Body of pancreas (tissue), 4 donors: ENCODE measurements at places on chromosomes 1 and 21.
A peak's percentile ranks its signal among the peaks of the same experiment; 100 is the strongest.

- no peak overlapping the region for H3K27ac ChIP-seq
- H3K4me1 ChIP-seq: no peaks in the 10 kb centered on the region
Measured at GRCh38 chr1:6674771-6675170, 26.8 kb downstream of the DNAJC11 start.

DNA sequence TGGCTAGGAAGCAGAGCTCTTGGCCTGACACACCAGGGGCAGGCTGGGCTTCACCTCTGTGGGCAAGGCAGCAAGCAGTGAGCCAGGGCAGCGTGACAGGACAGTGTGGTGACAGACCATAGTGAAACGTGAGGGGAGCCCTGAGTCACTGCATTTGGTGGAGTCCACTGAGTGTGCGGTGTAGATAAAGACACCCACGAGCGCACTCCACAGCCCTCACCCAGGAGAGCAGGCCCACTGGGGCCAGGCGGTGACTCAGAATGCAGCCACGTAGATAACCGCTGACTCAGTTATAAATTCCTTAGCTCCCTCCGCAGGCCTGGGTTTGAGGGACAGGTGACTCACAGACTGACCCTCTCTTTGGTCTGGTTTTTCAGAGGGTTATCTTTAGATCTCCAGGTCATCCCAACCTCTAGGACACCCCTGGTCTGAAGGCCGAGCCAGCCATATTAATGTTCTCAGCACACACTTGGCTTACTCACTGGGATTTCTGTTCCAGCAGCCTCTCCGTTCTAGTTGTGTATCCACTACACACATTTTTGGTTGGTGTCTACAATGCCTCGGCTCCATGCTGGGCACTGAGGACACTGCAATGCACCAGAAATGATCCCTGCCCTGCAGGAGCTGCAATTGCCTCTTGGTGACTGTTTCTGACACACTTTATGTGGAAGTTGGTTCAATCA lies 90.2 kb upstream of the TSPAN2 start:
- no peaks in the 10 kb centered on the region for H3K36me3 ChIP-seq
- no peaks in the 10 kb centered on the region for H3K27me3 ChIP-seq
- H3K27ac ChIP-seq: no peak overlapping the region
- peaks cover 6% of the 10 kb centered on the region for H3K4me1 ChIP-seq

DNA sequence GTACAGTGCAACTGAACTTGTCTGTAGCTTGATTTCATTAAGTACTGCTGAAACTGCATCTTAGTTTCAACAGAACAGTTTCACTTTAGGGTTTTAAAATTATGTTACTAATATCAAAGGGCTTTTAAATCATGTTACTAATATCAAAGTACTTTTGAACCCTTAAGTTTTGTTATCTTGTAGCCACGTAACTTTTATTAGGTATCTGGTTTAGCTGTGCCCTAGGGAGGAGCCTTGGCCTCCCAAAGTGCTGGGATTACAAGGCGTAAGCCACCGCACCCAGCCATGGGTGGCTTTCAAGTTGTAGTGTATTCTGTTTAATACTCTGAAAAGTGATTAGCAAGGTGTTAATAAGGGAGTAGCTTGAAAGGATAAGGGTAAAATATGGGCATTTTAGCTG lies 2.0 kb downstream of the KDM4A start:
- no peak overlapping the region for H3K27ac ChIP-seq
- no peaks in the 10 kb centered on the region for H3K27me3 ChIP-seq
- DNase-seq: no peak
- no peak overlapping the region for H3K4me3 ChIP-seq

GRCh38 chr1:46489638-46490405 lies at the start of gene DMBX1:
TSS of gene DMBX1 (plus strand) at chr1:46489836. CDS start at chr1:46507011, 17,175 bp downstream.
- H3K4me1 ChIP-seq: peaks cover 24% of the 10 kb centered on the region
- peak; percentile 40 for DNase-seq
- H3K27me3 ChIP-seq: peaks cover 6% of the 10 kb centered on the region
- H3K36me3 ChIP-seq: no peaks in the 10 kb centered on the region
- H3K4me3 ChIP-seq: no peak within 1 kb of the TSS
- no peak within 1 kb of the TSS for H3K27ac ChIP-seq

GRCh38 chr1:29383746-29384371 lies 147.5 kb downstream of the PTPRU start:
- no peak overlapping the region for H3K4me3 ChIP-seq
- no peaks in the 10 kb centered on the region for H3K36me3 ChIP-seq
- no peak for DNase-seq

- H3K4me3 ChIP-seq: no peak overlapping the region
- DNase-seq: peak; percentile 34
- no peak overlapping the region for H3K27ac ChIP-seq
- H3K36me3 ChIP-seq: no peaks in the 10 kb centered on the region
- no peaks in the 10 kb centered on the region for H3K27me3 ChIP-seq
Measured at GRCh38 chr1:31666263-31666963, 21.7 kb upstream of the PEF1 start.

- H3K36me3 ChIP-seq: no peaks in the 10 kb centered on the region
- H3K27ac ChIP-seq: no peak overlapping the region
- no peaks in the 10 kb centered on the region for H3K4me1 ChIP-seq
- DNase-seq: no peak
- H3K27me3 ChIP-seq: no peaks in the 10 kb centered on the region
Measured at GRCh38 chr1:159071970-159072582, 4.5 kb downstream of the AIM2 start.

DNA sequence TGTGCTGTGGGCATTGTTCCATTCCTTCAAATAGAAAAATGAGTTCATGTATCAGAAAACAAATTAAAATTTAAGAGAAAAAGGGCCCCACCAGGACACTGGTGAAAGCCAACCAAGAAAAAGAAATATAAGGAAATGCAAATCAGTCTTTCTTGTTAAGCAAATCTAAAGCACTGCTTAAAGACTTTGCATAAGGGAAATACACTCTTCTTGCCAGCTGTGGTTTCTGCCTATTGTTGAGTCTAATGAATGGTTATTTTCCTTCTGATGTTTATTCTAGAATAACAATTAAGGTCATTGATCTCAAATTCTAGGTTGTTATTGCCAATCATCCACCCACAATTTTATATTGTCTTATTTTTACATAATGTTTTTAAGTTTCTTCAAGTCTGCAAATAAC lies 158.6 kb upstream of the SNX7 start:
- no peak overlapping the region for H3K4me3 ChIP-seq
- no peaks in the 10 kb centered on the region for H3K36me3 ChIP-seq
- DNase-seq: no peak

DNA sequence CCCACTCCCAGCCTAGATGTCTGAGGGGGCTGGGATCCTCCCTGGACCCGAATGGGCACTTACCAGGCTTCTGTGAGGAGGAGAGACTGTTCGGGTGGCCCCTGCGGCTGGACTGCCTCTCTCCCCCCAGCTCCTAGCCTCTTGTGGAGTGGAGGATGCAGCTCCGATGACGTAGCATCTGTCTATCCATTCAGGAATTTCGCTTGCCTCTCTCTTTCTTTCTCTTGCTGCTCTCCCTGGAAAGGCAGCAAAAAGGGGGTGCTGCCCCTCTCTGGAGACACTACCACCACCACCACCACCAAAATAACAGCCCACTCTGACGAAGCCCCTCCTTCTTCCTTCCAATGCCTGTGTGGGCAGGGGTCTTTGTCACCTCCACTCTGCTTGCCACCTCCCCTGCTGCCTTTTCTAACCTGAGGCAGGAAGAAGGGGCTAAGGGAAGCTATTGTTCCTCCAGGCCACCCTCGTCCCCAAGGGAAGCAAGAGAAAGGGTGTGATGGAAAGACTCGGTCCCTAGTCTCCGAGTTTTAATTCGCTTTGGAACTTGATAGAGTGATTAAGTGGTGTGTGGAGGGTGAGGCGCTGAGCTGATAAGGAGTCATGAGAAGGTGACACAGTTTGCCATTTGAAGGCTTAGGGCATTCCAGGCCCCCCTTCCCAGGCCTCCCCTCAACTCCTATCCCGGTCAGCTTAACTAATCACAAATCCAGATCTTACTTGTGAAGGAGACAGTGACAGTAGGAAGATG lies 60.5 kb downstream of the RHBG start:
- no peak overlapping the region for H3K4me3 ChIP-seq
- no peak for DNase-seq
- H3K4me1 ChIP-seq: no peaks in the 10 kb centered on the region
- no peaks in the 10 kb centered on the region for H3K36me3 ChIP-seq
- no peak overlapping the region for H3K27ac ChIP-seq
- H3K27me3 ChIP-seq: no peaks in the 10 kb centered on the region

DNA sequence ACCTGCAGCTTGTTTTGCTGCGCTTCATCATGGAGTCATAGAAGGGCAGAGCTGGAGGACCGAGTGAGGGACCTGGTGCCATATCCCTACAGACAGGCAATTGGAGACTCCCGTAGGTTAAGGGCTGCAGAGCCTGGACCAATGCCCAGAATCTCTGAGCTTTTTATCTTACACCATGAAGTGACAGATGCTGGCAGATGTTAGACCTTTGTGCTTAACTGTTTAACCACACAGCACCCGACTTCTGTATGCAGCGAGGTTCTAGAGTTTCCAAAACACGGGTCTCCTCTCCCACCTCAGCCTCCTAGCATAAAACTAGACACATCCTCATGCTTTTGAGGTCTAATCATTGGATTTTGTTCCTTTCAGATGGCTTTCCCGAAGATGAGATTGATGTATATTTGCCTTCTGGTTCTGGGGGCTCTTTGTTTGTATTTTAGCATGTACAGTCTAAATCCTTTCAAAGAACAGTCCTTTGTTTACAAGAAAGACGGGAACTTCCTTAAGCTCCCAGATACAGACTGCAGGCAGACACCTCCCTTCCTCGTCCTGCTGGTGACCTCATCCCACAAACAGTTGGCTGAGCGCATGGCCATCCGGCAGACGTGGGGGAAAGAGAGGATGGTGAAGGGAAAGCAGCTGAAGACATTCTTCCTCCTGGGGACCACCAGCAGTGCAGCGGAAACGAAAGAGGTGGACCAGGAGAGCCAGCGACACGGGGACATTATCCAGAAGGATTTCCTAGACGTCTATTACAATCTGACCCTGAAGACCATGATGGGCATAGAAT lies 47.6 kb downstream of the B3GALT5 start:
- peak; percentile 61 for DNase-seq
- no peaks in the 10 kb centered on the region for H3K36me3 ChIP-seq
- H3K27me3 ChIP-seq: no peaks in the 10 kb centered on the region
- H3K4me3 ChIP-seq: no peak overlapping the region
- H3K4me1 ChIP-seq: peaks cover 57% of the 10 kb centered on the region
- H3K27ac ChIP-seq: peak overlapping the region; percentile 77

GRCh38 chr1:235511470-235512240 lies 7.4 kb upstream of the B3GALNT2 start:
- H3K4me1 ChIP-seq: no peaks in the 10 kb centered on the region
- H3K4me3 ChIP-seq: no peak overlapping the region
- H3K27ac ChIP-seq: no peak overlapping the region
- no peaks in the 10 kb centered on the region for H3K36me3 ChIP-seq

- H3K27me3 ChIP-seq: no peaks in the 10 kb centered on the region
- DNase-seq: no peak
- H3K4me1 ChIP-seq: no peaks in the 10 kb centered on the region
- H3K36me3 ChIP-seq: no peaks in the 10 kb centered on the region
- no peak overlapping the region for H3K4me3 ChIP-seq
Measured at GRCh38 chr1:160741612-160742348, 2.7 kb downstream of the SLAMF7 start.

GRCh38 chr1:116804736-116805135 lies 50.5 kb downstream of the CD2 start:
- no peaks in the 10 kb centered on the region for H3K27me3 ChIP-seq
- H3K27ac ChIP-seq: no peak overlapping the region
- no peaks in the 10 kb centered on the region for H3K36me3 ChIP-seq
- H3K4me1 ChIP-seq: no peaks in the 10 kb centered on the region
- H3K4me3 ChIP-seq: no peak overlapping the region
- DNase-seq: no peak

- H3K4me3 ChIP-seq: no peak overlapping the region
- H3K36me3 ChIP-seq: no peaks in the 10 kb centered on the region
- no peak overlapping the region for H3K27ac ChIP-seq
- no peaks in the 10 kb centered on the region for H3K27me3 ChIP-seq
- H3K4me1 ChIP-seq: no peaks in the 10 kb centered on the region
- no peak for DNase-seq
Measured at GRCh38 chr1:64098846-64099582, 104.4 kb upstream of the UBE2U start.

DNA sequence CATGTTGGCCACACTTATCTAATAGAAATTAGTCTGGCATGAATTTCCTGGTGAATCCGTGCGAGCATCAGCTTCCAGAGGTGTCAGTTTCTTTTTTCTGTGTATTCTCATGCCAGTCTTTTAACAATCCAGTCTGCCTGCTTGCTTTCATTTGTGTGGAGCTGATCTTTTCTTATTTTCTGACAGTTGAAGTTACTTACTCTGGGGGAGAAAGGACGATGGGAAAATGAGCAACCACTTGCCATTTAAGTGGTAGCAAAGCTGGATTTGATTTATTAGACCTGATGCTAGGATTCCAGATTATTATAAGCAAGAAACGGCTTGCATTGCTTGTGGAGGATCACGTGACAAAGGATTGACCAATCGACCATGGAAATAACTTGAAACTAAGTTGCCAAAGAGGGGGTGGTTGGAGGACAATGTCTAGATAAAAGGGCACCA lies 24.3 kb upstream of the APP start:
- no peaks in the 10 kb centered on the region for H3K27me3 ChIP-seq
- no peaks in the 10 kb centered on the region for H3K4me1 ChIP-seq
- H3K4me3 ChIP-seq: no peak overlapping the region
- no peak for DNase-seq

DNA sequence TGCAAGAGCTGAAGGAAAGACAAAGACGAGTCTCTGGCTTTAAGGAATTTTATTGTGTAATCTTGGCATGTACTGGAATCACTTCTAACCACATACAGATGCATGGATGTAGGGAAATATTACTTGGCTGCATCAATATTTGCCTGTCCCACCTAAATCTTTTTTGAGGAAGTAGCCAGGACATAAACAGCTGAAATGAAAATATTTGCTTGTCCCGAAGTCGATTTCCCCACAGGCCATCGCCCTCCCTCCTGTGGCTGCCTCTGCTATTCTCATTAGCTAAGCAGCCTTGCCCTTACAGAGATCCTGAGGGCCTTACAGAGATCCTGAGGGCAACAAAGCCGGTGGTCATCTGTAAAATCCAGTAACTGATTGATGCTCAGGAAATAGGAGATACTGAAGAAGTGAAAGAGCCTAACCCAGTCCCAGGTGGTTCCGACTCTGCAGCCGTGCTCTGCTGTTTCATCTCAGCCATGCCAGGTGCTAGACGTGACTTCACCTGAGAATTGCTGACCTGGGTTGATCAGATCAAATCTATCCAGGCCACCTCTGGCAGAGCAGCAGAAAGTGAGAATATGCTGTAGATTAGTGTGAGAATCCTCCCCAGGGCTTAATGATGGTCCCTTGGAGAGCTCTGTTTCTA lies 25.5 kb downstream of the MAN1C1 start:
- DNase-seq: no peak
- no peaks in the 10 kb centered on the region for H3K4me1 ChIP-seq
- H3K27ac ChIP-seq: no peak overlapping the region

GRCh38 chr1:151403612-151404011 lies 4.2 kb downstream of the PSMB4 start:
- no peak overlapping the region for H3K27ac ChIP-seq
- H3K4me3 ChIP-seq: no peak overlapping the region
- no peak for DNase-seq
- H3K4me1 ChIP-seq: peaks cover 18% of the 10 kb centered on the region

DNA sequence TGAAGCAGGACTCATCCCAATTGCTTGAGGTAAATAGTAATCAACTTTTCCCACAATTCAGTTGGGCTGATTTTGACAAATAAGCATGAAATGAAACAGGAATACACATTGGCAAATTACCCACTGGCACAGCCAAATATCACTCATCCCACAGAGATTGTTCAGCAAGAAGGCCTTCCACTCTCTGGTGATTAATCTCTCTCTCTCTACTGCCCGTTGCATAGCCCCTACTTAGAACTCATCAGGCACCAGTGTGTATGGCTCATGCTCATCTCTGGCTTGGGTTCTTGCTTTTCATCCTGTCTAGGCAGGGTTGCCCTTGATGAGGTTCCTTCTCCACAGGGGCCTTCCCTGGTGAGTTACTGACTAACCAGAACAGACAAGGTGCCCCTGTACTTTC lies 1.1 kb downstream of the BSDC1 start:
- H3K27me3 ChIP-seq: no peaks in the 10 kb centered on the region
- peaks cover 8% of the 10 kb centered on the region for H3K36me3 ChIP-seq
- H3K4me3 ChIP-seq: no peak overlapping the region
- H3K27ac ChIP-seq: no peak overlapping the region
